ENCODE measurements at places on chromosomes 1 and 21.

DNA sequence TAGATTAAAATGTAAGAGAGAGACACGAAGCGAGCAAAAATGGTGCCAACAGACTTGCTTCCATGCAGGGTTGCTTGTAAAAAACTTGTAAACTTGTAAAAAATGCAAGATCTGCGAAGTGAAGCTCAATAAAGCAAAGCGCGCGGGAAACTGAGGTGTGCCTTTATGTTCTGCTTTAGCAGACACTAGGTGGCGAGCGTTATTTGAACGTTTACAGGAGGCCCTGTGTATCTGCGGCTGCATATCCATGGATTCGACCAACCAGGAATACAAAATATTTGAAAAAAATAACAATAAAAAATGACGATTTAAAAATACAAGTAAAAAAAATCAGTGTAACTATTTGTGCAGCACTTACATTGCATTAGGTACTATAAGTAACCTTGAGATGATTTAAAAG lies 1.5 kb downstream of the UBE2G2 start:
- DNase-seq = no peak

GRCh38 chr1:205600085-205600484 lies 31.7 kb downstream of the ELK4 start:
- peak; percentile 56 for DNase-seq

- DNase-seq = no peak
Measured at GRCh38 chr1:157734321-157734720, 33.8 kb upstream of the FCRL3 start.

GRCh38 chr1:65440915-65441314 lies 20.4 kb downstream of the LEPR start:
- DNase-seq = no peak

- no peak for DNase-seq
Measured at GRCh38 chr1:225872075-225872430, 10.1 kb downstream of the TMEM63A start.

- no peak for DNase-seq
Measured at GRCh38 chr21:34996304-34997101, 52.6 kb downstream of the RUNX1 start.

- no peak for DNase-seq
Measured at GRCh38 chr1:79325705-79326104, 319.2 kb upstream of the ADGRL4 start.

DNA sequence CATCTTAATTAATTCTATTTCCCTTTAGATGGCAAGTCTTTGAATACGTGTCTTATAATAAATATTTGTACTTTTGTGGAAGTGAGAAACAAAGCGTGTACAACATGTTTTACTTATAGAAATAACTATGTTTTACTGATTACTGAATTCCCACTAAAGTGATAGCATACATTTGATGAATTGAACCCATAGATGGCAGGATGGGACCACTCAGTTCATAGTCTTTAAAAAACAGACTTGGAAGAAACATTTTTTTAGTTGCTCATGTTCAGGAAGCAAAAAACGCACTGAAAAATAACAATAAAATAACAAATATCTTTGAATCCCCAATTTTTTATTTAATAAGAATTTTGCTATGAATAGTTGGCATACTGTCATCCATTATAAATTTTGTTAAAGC lies 507.1 kb upstream of the ZRANB2 start:
- no peak for DNase-seq

- DNase-seq = no peak
Measured at GRCh38 chr1:40861224-40862003, 749 bp downstream of the CITED4 start.

- DNase-seq = no peak
Measured at GRCh38 chr21:31557421-31558188, 101.9 kb upstream of the SOD1 start.

DNA sequence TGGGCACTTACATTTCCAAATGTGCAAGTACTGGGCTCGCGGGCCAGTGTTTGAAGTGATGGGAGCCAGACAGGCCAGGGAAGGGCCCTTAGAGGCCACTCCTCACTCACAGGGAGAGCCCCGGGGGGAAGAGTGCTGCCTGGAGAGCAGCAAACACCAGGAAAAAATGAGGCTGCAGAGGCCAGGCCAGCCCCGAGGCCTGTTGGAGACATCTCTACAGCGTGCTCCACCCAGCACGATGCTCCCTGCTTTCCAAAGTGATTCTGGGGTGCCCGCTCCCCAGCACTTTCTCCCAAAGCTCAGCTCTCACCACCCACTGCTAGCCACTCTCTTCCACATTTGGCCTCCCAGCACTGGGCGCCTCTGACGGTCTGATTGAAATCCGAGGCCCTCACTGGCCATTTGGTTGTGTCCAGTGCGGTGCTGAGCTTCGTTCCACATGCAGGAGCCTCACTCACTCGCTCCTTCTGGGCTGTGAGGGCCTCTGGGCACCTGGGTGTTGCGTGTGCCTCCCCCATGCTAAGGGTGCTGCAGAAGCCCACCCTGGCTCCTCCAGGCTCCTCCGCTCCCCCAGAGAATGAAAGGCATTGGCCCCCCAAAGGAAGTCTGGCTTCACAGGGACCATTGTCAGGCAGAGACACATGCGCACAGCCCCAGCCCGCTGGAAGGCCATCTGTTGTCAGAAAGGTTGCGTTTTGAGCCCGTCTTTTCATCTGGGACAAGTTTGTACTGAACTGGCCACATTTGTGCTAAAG lies 385.4 kb upstream of the VAMP3 start:
- no peak for DNase-seq

DNA sequence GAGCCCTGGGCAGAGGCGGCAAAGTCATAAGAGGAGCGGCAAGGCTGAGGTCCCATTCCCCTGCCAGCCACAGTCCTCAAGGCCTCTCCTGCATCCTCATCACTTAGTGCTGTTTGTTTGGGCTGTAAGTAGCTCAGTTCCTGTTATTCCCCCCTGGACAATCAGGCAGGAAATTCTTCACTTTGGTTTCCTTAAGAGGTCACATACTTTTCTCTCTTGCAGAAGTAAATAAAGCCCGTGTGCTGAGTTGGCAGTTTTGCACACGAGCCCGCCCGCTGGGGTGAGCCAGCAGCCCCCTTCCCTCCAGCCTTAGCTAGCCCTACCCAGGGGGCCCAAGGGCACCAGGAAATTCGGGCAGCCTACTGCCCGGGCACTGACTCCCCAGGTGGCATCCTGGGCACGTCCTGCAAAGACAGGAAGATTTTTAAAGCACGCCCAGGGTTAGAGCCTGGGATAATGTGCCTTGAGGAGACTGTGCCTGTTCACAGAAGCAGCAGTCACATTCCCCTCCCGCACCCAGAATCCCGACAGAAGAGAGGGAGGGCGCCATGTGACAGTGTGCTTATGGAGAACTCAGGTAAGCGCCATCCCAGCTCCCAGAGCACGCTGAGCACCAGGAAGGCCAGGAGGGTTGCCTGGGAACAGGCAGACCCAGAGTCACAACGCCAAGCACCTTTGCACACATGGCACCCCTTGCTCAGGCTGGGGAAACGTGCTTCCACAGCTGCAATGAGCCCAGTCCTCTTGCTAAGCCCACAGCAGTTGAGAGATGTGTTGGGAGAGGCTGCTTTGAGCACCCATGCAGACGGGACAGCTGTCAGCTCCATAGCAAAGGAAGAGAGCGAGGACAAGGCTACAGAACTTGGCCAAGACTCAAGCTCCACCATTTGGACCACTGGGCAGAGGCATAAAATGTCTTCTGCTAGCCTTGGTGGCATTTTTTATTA lies 144.5 kb upstream of the TMEM51 start:
- no peak for DNase-seq

DNA sequence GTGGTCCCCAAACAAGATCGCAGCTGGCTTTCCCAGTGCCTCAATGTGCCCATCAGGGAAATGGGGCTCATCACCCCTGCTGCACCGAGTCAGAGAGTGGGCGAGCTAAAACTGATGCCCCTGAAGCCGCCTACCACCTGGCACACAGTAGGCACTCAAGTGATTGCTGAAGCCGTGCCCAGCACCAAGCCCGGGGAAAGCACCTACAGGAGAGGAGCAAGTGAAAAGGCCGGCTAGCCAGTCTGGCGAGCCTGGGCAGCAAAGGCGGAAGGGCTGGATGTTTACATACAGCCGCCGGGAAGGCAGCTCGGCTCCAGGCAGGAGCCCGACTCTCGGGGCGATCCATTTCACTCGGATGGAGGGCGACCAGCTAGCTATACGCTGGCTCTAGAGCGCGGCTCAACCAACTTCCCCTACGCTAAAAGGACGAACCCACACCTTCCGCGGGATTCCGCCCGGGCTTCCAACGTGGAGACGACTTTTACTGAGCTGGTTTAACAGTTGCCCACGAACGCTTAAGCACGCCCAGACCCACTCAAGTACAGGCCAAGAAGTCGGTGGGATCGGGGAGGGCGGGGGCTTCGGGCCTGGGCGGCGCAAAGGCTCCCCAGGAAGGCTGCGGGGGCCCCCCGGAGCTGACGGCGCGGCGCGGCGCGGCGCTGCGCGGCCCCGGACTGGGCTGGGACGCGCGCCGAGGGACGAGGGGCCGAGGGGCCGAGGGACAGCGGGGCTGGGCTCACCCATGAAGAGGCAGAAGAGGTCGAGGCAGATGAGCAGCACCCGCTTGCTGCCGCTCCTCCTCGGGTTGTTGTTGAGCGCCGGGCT lies 1.0 kb downstream of the PLPP3 start:
- no peak for DNase-seq

- DNase-seq = peak; percentile 14
Measured at GRCh38 chr1:56302878-56303277, 276.5 kb downstream of the PLPP3 start.

GRCh38 chr1:59947047-59947938 lies 20.7 kb upstream of the CYP2J2 start:
- DNase-seq = no peak

Measured in kidney epithelial cell (primary cell).